Right ventricle myocardium superior (tissue), 1 donor: ENCODE measurements at places on chromosomes 16 and 17. TPM values are rescaled to one million over a fixed set of nuclear protein-coding genes. Genes with fewer than 3 reads are reported as not detected.

TBC1D26 gene
- not detected for total RNA-seq

DNA sequence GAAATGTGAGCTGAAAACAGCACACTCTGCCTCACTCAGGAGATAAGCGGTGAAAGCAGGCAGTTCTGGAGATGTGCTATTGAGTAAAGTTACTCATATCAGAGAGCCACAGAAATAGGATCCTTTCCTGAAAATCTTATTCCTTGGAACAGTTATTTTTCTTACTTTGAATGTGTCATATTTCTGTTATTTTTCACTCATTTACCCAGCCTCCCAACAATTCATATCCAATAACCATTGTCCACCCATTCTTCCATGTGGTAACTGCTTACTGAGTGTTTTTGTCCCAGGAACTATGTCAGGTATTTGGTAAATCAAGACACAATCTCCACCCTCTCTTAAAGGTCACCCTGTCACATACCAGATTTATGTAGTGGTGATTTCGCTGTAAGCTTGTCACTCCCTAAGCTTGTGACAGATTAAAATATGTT is 144.9 kb downstream of the PARN start:
- no peak for DNase-seq

DNA sequence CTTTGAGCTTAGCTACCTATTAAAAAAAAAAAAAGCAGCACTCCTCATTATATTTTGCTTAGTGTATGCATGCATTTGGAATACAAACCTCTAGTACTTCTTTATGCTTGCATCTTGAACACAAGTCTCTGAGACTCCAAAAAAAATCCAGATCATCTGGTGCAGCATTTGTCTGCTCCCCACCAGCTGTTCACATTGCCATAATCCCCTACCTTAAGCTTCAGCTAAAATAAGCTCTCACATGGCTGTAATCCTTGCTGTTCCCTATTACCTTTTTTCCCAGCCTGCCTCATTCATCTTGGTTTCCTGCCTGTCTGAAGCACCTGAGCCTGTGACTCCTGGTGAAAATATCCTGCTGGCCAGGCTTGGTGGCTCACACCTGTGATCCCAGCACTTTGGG is 7.5 kb upstream of the NFATC2IP start:
- no peak for DNase-seq

- DNase-seq = no peak
These were observed 53.0 kb downstream of the IKZF3 start for GRCh38 chr17:39810939-39811728.

DNA sequence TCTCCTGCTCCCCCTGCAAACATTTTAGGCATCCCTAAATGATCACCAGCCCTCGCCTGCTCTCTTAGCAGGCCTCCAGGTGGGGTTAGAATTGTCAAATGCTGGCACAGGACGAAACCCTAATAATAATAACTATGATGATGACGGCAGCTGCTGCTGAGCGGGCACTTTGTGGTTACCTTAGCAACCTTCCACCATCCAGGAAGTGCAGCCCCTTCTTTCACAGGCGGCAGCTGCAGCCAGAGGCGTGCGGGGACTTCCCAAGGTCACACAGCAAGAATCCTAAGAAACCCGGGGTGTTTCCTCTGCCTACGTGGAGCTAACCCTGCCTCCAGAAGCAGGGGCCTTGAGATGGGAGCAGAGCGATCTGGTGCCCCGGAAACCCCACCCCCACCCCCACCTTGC is 22.4 kb upstream of the EIF1 start:
- DNase-seq = peak; percentile 48

DNA sequence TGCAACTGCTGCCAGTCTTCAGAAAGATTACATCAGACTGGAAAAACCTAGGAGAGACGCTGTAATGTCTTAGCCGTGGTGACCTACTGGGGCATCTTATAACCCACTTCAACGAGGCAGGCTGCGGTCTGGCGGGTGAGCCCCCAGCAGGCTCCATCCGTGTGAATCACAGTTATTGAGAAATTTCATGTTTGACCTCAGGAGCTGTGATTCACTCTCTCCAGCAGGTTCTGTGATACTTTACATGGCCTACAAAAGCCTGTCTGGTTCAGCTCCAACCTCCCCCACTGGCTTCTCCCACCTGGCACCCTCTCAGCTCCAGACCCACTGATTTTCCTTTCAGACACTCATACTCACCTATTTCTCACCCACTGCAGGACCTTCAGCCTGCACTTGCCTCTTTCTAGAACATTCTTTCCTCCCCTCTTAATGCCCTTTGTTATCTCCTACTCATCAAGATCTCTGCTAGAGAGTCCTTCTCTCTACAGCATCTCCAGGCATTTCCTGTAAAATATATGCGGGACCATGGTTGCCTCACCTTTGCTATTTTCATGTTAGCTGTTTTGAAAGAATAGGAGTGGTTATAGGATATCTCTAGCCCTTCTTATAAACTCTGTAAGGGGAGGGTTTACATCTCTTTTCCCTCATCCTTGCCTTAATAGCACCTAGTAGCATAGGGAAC is 227.9 kb downstream of the MAF start:
- DNase-seq = no peak
